Natural killer cell treated with Interleukin-12 subunit alpha and Interleukin-12 subunit beta and Interleukin-15 and Interleukin-18, amount 100 ng/mL, for 72 hours (primary cell): ENCODE measurements at places on chromosomes 16 and 17.

DNA sequence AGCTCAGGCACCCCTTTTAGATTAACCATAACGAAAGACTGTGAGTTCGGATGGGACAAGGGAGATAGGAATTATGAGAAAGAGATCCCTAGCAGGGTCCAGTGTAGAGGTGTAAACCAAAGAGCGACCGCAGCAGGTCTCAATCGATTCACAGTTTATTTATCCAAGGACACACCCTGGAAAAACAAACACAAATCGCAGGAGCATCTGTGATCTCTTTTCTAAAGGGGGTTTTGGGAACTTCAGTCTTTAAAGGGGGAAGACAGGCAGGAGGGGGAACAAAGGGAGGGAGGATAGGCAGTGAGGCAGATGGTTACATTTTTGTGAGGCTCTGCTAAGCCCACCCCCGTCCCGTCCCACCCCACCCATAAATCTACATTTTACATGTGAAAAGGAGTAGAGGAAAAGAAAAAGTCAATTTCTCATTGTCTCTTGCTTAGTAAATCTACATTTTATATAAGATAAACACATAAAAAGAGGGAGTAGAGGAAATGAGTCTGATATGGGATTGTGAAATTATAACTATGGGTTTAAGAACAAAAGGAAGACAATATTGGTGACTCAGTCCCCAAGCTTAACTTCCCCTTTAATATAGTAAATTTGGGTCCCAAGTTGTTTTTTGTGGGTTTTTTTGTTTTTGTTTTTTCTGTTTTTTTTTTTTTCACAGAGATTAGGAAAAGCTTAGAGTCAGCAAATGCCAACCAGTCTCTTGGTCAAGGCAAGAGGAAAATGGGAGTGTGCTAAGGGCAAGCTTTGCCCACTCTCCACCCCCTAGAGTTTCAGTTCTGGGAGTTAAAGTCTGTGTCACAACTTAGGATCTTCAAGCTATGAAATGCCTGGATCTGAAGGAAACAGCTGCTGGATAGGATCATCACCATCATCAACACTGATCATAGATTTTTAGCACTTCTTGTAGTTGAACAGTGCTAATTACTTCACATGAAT lies 160.9 kb upstream of the CDH5 start:
- DNase-seq, result no peak

DNA sequence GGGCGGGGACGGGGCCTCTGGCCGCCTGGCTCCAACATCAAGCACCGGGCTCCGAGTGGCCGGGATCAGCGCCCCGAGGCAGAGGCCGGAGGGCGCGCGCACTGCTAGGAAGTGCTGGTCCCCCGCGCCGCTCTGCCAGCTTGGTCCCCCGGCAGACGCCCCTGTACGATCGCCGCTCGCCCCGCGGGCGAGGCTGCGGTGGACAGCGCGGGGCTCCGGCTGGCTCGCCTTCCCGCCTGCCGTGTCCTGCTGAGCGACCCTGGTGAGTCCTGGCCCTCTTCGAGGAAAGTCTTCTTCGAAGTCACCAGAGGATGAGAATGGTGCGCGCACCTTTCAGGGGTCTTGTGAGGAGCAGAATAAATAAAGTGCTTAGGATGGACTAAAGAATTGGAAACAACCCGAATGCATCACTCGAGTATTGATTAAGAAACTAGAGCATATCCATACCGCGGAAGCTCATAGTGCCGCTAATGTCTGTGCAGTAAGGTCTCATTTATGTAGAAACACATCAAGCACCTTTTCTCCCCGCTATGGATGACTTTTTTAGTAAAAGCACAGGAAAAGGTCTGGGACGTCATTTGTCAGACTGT lies 392 bp downstream of the ZNF213 start:
- no peak for DNase-seq

GRCh38 chr16:8798174-8798527 lies 512 bp downstream of the PMM2 start:
- DNase-seq, result no peak

DNA sequence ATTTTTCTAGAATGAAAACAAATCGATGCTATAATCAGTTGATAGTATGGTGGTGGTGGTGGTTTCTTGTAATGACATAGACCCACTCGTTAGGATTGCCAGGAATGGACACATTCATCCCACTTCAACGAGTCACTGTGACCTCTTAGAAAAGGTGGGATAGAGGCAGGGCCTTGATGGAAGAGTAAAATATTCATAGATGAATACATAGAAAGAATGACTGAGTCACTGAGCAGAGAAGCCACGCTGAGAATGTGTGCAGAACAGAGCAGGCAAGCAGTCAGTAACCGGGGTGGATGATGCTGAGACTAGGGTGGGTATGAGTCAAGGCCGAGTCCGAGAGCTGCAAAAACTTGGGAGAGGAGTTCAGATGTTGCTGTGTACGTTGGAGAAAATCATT lies 129.9 kb downstream of the PITPNC1 start:
- DNase-seq, result no peak

DNA sequence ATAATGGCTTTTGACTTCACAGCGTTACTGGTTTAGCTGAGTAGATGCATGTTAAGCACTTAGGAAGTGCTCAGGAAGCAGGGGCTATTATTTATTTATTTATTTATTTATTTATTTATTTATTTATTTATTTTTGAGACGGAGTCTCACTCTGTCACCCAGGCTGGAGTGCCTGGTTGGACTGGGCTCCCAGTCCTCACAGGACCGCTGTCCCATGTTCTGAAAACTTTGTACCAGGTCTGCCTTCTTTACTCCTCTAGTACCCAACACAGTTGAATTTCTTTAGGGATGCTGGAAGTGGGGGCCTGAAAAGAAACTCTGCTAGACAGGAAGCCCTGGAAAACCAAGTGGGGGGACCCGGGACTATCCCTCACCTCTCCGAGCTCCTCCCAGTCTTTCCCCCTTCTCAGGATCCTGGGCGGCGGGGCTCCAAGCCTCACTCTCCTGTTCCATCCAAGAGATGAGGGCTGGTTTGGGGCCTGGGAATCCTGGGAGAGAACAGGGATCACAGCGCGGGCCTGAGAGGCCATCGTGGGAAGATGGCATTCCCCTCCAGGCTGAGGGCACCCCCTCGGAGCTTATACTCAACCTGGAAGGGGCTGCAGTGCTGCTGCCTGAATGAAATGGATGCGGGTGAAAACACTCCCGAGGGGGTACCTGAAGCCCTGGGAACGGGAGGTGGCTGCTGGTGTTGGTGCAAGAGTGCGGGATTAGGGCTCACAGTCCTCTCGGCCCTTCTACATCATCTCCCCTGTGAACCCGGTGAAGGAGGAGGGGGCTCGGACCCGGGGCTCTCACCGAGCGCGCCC lies 674 bp downstream of the ZNF688 start:
- DNase-seq, result no peak

DNA sequence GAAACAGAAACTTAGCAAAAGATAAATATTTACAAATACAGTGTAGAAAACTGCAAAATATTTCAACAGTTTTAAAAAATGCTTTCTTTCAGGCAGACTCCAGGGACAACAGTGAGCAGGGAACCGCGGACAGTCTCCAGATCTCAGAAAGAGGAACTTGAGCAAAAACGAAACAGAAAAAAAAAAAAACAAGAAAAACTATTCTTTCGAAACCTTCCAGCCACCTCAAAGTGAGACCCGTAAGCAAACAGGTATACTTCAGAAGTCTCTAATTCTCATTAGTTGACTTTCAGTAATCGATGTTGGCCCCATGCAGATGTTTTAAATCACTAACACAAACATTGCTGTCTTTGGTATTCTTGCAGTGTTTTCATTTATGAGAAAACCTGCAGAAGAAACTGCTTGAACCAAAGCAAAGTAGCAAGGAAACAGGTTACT lies 15.7 kb upstream of the CCL1 start:
- no peak for DNase-seq

GRCh38 chr16:84829168-84829965 lies 9.6 kb downstream of the CRISPLD2 start:
- DNase-seq, result no peak

GRCh38 chr16:89050868-89051311 lies 42.8 kb upstream of the ACSF3 start:
- DNase-seq, result peak; percentile 45

- DNase-seq, result no peak
Measured at GRCh38 chr16:58464047-58464915, 35.7 kb upstream of the NDRG4 start.

DNA sequence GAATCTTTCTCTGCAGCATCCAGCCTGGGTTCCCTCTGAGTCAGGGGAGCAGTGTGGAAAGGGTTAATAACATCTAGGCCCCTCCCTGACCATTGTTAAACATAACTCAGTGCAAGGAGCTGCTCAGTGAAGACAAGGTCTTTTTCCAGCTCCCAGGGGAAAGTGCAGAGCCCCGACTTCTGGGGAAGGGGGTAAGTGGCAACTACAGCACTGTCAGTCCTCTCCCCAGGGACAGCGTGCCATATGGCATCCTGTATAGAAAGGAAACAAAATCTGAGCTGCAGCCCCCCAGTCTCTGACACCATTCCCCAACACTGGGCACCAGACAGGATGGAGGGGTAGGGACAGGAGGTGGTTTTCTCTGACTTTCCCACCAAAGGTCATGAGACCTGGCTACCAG lies 7.8 kb downstream of the MRPL27 start:
- DNase-seq, result no peak

GRCh38 chr16:68636818-68637217 lies 8.3 kb upstream of the CDH3 start:
- DNase-seq, result no peak

DNA sequence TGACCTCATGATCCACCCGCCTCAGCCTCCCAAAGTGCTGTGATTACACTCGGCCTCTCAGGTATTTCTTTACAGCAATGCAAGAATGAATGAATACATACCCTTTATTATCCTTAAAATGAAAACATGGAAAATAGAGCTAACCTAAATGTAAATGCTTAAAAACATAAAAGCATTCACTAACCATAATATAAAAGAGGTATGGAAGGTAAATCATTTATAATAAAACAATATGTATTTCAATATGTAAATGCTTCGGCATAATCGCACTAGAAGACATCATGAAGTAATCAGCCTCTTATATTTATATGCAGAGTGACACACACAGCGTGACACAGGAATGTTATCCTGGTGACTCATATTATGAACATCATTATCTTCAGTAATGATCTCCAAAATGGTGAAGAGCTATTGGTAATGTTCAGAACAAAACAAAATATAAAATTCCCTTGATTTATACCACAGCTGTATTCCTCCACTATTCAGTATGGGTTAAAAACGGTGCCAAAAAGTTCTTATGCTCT lies 53.9 kb downstream of the AIPL1 start:
- no peak for DNase-seq

DNA sequence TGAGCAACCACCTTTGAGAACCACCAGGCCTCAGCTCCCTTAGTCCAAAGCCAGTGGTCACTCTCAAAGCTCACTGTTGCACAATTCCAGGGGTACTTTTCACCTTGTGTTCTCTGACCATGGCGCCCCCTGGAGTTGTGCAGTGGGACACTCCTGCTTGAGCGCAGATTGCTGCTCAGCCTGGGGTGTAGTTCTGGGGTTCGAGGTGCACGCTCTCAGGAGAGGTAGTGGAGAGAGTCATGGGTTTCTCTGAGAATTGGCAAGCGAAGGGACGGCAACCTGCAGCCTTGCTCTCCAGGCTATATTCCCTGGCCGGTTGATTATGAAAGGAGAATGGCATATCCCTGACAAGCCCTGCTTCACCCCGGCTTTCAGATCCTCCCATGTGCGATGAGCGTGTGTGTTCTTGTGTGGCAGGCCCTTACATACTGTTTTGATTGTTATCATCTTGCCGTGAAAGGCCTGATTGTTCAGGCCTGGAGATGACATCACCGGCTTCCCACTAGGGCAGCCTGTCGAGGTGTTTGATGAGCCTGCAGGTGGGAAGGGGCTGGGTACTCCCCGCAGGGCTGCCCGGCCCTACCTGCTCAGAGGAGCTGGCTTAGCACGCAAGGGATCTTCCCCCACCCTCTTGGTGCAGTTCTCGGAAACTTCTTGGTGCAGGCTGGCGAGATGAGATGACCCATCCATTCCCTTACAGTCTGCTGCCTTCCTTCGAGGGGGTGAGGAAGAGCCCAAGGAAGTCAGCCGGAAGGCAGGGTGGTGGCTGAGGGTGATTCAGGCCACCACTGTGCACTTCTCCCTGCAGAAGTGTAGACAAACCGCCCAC lies 431.2 kb downstream of the SLC39A11 start:
- DNase-seq, result no peak

DNA sequence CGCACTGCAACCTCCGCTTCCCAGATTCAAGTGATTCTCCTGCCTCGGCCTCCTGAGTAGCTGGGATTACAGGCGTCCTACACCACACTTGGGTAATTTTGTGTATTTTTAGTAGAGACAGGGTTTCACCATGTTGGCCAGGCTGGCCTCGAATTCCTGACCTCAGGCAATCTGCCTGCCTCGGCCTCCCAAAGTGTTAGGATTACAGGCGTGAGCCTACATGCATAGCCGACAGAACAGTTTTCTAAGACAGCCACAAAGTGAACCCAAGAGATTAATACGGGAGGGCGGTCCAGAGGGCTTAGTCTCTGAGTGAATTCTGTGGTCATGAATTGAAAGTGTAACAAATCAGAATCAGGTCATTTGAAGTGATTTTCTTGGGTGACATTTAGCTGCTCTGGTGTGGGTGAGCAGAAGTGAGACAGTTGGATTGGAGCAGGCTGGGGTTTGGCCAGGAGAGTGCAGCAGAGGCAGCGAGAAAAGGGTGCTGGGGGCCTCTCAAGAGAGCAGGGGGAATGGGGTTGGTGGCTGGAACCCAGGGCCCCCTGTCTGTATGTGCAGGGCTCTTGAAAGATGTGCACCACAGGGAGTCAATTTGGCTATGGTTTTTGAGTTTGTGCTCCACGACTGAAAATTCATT lies 231.4 kb upstream of the WSCD1 start:
- no peak for DNase-seq

DNA sequence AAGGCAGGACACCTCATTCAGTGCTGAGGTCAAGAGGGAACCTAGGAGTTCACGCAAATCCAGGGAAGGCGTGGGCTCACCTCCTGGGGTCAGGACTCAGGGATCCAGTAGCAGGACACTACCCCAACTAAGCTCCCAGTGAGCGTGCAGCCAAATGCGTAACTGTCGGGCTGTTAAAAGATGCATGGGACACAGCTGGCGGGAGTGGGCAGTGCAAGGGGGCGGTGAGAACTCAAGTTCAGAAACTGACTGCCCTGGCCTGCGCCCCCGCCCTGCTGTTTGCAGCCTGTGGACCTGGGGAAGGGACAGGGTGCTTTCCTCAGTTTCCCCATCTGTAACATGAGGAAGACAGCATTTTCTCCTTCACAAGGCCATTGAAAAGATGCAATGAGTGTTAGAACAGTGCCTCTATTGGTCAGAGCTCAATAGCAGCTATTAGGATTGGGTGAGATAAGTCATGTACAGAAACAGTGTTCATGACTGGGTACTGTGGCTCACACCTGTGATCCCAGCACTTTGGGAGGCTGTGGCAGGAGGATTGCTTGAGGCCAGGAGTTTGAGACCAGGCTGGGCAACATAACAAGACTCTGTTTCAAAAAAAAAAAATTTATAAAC lies 20.2 kb downstream of the CDIPT start:
- DNase-seq, result no peak

DNA sequence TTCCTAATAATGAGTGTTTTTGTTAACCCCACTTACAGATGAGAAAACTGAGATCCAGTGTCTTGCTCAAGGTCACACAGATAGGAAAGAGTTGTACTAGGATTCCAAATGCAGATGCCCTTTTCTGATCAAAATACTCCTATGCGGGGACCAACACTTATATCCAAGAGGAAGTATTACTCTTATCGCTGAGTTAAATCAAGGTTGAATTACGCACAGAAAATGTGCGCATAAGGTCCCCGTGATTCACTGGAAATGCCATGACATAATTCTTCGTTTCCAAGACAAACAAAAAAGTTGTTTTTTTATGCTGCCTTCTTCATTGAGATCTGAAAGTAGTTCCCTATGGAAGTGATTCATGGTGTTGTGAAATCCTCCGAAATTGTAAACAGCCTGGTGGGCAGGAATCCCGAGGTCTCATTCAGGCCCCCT lies 463.8 kb upstream of the HSBP1 start:
- DNase-seq, result no peak
